Ovary (tissue), 10 donors: ENCODE measurements at places on chromosomes 7 and 10. TPM values are rescaled to one million over a fixed set of nuclear protein-coding genes. Genes with fewer than 3 reads are reported as not detected.

- H3K4me1 ChIP-seq: no peaks in the 10 kb centered on the region
- H3K27ac ChIP-seq: no peak overlapping the region
- H3K27me3 ChIP-seq: no peaks in the 10 kb centered on the region
- H3K36me3 ChIP-seq: no peaks in the 10 kb centered on the region
These were observed 421.4 kb upstream of the ZWINT start for GRCh38 chr10:56782503-56782902.

- H3K36me3 ChIP-seq: no peaks in the 10 kb centered on the region
- DNase-seq: no peak
- H3K27me3 ChIP-seq: no peaks in the 10 kb centered on the region
- H3K4me1 ChIP-seq: peaks cover 20% of the 10 kb centered on the region
These were observed 317.5 kb downstream of the CXCL12 start for GRCh38 chr10:44067432-44067831.

DNA sequence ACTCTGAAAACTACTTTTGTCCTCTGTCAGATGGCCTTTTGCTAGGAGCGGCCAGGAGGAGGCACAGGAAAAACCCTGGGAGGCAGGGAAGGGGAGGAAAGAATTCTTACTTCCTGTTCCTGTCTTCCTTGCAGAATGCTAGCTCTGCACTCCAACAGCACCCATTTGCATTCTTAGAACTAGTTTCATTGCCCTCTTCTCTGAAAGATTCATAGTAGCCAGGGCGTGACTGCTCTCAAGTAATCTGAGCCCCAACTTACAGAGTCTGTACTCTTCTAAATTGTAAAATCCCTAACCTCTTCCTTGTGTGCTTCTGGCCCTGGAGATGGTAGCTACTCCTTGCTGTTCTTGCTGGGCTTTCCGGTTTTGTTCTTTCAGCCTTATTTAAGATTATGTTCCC lies 75.3 kb upstream of the STEAP1 start:
- no peaks in the 10 kb centered on the region for H3K27me3 ChIP-seq
- H3K27ac ChIP-seq: no peak overlapping the region
- no peak for DNase-seq
- H3K4me3 ChIP-seq: no peak overlapping the region
- H3K4me1 ChIP-seq: no peaks in the 10 kb centered on the region

DNA sequence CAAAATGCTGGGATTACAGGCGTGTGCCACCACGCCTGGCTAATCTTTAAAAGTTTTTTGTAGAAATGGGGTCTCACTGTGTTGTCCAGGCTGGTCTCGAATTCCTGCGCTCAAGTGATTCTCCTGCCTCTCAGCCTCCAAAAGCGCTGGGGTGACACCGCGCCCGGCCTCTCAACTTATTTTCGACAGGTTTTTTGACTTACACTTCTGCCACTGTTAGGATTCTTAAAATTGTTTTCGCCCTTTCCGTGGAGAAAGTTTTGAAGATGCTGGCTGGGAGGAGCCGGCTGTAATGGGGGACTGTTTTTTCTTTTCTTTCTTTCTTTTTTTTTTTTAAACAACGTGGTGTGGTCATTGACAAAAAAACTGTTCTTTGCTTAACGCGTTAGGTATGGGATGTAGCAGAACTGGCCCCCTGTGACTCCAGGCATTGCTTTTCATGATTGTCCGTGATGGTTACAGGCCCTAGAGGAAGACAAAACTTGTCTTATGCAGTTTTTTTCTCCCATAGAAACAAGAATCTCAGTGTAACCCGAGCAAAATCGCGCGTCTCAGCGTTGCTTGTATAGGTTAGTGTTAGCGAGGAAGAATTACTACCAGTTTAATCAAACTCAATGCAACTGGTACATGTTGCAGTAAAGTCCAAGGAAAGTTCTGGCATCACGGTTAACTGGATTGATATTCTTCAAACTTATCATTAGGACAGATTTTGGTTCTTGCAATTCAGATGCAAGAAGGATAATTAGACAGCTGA lies 72.2 kb downstream of the DAGLB start:
- no peak for DNase-seq
- no peaks in the 10 kb centered on the region for H3K27me3 ChIP-seq
- peaks cover 10% of the 10 kb centered on the region for H3K4me1 ChIP-seq

DNA sequence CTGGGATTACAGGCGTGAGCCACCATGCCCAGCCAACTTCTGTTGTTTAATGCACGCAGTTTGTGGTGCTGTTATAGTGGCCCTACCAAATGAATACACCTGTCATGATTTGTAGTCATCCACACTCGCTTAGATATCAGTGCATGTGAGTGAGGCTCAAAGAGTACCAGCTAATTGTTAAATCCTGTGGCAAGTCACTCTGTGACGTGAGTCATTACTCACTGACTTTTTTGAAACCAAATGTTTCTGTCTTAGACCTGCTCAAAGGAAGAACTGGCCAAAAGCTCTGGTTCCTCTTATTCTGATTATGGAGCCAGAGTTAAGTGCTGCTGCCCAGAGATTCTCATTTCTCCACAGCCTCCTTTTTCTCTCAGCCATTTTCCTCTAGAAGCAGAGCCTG lies 109.4 kb downstream of the PRKAG2 start:
- no peak overlapping the region for H3K4me3 ChIP-seq
- no peak overlapping the region for H3K27ac ChIP-seq
- no peak for DNase-seq
- no peaks in the 10 kb centered on the region for H3K27me3 ChIP-seq

GRCh38 chr10:98299341-98299740 lies 31.3 kb upstream of the LOXL4 start:
- H3K27me3 ChIP-seq: no peaks in the 10 kb centered on the region
- DNase-seq: no peak
- H3K4me3 ChIP-seq: no peak overlapping the region
- no peaks in the 10 kb centered on the region for H3K36me3 ChIP-seq
- H3K4me1 ChIP-seq: no peaks in the 10 kb centered on the region

- no peaks in the 10 kb centered on the region for H3K27me3 ChIP-seq
- H3K36me3 ChIP-seq: no peaks in the 10 kb centered on the region
- no peaks in the 10 kb centered on the region for H3K4me1 ChIP-seq
These were observed 46.6 kb upstream of the VOPP1 start for GRCh38 chr7:55618913-55619312.

- no peaks in the 10 kb centered on the region for H3K36me3 ChIP-seq
- DNase-seq: no peak
- no peaks in the 10 kb centered on the region for H3K27me3 ChIP-seq
- H3K27ac ChIP-seq: no peak overlapping the region
These were observed 22.9 kb downstream of the PDGFA start for GRCh38 chr7:496528-497295.

- no peaks in the 10 kb centered on the region for H3K27me3 ChIP-seq
- H3K27ac ChIP-seq: no peak overlapping the region
- H3K4me3 ChIP-seq: no peak overlapping the region
These were observed 595.0 kb downstream of the GRM8 start for GRCh38 chr7:126657599-126658358.

GRCh38 chr10:2908851-2909630 lies 158.3 kb upstream of the PFKP start:
- no peak for DNase-seq
- no peaks in the 10 kb centered on the region for H3K36me3 ChIP-seq
- H3K27ac ChIP-seq: no peak overlapping the region
- H3K27me3 ChIP-seq: no peaks in the 10 kb centered on the region

DNA sequence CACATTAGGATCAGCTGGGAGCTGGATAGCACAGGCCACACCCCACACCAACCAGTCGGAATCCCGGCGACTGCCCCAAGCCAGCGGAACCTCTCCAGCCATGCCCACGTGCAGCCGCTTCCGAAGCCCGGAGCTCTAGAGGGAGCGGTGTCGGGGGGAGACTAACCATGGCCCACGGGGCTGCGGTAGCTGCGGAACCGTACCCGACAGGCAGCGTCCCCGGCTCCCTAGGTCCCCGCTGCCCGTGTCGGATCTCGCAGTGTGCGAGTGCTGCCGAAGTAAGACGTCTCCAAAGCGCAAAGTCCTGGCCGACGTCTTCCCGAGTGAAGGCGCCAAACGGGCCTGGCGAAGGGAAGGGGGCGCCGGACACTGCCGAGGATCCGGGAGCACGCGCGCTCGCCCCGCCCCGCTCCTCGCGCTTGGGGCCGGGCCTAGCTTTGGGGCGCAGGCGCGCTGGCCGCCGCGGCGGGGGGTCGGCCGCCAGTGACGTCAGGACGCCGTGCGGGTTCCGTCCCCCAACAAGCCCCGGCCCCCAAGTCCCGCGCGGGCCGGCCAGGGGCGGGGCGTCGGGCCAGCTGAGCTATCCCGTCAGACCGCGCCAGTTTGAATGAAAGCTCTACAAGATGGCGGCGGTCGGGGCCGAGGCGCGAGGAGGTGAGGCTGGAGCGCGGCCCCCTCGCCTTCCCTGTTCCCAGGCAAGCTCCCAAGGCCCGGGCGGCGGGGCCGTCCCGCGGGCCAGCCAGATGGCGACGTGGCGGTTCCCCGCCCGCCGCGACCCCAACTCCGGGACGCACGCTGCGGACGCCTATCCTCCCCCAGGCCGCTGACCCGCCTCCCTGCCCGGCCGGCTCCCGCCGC lies at the start of gene SUV39H2:
Gene SUV39H2 (plus strand): TSS at position 601 of the 858 bp plus-strand sequence. CDS start 23 bp downstream, at position 624.
- no peaks in the 10 kb centered on the region for H3K36me3 ChIP-seq
- H3K4me1 ChIP-seq: no peaks in the 10 kb centered on the region
- DNase-seq: peak; percentile 98

DNA sequence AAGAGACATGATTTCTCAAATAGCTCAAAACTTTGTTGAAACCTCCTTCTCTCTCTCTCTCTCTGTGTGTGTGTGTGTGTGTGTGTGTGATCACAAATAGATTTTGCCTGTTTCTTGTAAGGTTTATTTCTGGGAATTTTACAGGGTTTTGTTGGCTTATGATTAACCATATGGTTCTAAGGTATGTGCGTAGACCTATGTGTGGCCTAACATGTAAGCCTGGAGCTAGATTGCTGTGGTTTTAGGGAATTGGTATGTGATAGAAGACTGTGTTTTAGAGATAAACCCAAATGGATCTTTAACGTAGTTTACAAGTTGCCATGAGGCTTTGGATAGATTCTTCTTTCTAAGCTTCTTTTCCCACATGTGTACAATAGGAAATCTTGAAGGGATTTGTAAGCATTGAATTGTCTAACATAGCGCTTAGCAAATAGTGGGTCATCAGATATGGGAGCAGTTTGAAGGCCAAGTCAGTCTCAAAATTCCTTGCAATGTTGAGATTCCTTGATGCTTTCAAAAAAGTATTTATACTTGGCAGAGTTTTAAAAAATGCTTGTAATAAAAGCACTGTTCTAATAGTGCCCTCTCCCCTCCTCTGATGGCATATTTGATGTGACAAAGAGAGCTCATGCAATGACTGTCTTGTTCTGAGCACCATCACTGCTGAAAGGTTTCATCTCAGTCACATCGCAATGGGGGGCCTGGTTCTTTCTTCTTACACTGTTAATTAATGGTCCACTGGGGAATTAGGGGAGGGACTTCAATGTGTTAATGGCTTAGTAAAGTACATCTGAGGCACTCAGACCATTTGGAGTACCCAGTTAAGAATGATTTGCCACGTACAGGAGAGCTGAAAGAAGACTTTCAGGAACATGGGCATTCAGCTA lies 118.2 kb downstream of the SNX10 start:
- H3K36me3 ChIP-seq: no peaks in the 10 kb centered on the region
- no peak for DNase-seq
- H3K4me3 ChIP-seq: no peak overlapping the region
- no peak overlapping the region for H3K27ac ChIP-seq

DNA sequence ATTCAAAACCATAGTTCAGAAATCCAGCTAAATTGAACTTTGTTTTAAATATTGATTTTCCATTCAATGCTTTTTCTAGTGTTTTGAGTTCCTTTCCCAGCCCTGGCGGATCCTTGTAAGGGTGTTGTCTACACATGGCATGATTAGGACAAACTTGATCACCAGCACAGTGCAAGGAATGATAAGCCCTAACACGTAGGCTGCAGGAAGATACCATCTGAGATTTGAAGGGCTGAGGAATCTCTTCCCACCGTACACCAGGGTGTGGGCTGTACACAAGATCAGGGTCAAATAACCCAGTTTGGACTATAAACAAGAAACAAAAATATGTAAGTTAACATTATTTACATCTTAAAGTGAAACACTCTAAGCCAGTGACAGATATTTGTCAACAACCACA lies 27.4 kb downstream of the STEAP4 start:
- H3K4me3 ChIP-seq: no peak overlapping the region
- H3K27me3 ChIP-seq: no peaks in the 10 kb centered on the region
- DNase-seq: no peak
- no peaks in the 10 kb centered on the region for H3K4me1 ChIP-seq

DNA sequence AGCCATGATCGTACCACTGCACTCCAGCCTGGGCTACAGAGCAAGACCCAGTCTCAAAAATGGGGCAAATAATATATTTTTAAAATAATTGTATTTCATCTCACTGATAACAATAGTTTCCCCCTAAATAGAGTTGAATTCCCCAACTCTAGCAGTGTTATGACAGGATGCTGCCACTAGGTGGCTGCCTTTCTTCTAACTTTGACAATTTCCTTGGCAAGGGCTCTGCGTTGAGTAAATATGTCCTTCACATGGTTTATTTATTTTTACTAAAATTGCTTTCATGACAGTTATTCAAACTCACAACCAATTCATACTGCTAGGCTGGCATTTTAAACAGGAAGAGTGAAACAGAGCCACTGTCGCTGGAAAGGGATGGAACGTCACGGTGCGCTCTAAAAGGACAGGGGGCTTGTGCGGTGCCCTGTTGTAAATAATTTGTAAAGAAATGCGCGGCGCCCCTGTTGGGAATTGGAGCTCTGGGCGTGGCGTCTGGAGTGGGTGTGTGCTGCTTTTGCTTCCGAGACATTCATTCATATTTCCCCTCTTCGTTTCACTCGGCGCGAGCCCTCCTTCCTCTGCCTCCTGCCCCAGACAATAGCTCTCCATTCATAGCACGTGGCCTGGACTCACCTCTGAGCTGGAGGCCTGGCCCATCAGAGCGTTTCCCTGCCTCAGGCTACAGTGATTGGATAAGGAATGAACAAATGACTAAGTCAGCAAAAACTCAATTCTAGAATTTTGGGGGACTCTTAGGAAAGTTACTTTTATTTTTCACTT lies 20.5 kb upstream of the PITRM1 start:
- H3K4me1 ChIP-seq: no peaks in the 10 kb centered on the region
- no peaks in the 10 kb centered on the region for H3K36me3 ChIP-seq
- H3K27ac ChIP-seq: no peak overlapping the region
- DNase-seq: no peak
- no peaks in the 10 kb centered on the region for H3K27me3 ChIP-seq
- no peak overlapping the region for H3K4me3 ChIP-seq

DNA sequence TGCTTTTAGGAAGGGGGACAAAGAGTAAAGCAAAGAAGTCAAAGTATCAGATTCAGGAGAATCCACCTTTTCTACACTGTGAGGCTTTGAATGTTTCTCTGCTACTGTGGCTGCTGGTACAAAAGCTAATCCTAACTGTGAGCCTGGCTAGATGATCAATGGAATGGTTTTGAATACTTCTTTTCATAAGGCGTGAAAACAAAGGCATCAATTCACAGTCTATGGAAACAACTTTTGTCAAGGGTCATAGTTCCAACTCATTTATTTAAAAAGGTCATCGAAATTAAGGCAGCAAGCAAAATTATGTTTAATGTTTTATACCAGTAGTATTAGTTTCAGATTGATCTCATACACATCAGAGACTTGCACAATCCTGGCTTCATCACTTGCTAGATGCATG lies 118.1 kb downstream of the CTTNBP2 start:
- no peak overlapping the region for H3K27ac ChIP-seq
- H3K4me1 ChIP-seq: no peaks in the 10 kb centered on the region
- H3K4me3 ChIP-seq: no peak overlapping the region
- H3K27me3 ChIP-seq: no peaks in the 10 kb centered on the region
- DNase-seq: no peak

Gene CDC14C
- total RNA-seq: not detected

Gene ZNF138
- total RNA-seq: 14.1 TPM
